ENCODE measurements at places on chromosomes 3 and 15.
A peak's percentile ranks its signal among the peaks of the same experiment; 100 is the strongest.

GRCh38 chr3:119352034-119352609 lies 57.9 kb downstream of the ARHGAP31 start:
- DNase-seq: no peak

DNA sequence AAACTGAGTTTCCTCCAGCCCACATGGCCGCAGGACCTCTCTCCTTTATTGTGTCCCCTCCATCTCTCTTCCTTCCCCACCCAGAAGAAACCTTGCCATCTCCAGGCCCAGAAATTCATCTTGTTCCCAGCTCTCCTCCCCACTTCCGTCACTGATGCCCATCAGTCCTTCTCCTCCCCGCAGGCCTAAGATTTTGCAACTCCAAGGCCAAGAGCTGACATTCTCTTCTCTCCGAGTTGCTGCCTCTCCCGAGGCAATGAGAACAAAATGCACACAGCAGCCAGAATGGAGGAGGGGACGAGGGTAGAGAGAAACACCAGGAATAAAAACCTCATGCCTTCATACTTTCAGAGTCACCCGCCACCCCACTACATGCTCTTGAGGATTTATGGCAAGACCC lies 526.5 kb upstream of the PROK2 start:
- no peak for DNase-seq

DNA sequence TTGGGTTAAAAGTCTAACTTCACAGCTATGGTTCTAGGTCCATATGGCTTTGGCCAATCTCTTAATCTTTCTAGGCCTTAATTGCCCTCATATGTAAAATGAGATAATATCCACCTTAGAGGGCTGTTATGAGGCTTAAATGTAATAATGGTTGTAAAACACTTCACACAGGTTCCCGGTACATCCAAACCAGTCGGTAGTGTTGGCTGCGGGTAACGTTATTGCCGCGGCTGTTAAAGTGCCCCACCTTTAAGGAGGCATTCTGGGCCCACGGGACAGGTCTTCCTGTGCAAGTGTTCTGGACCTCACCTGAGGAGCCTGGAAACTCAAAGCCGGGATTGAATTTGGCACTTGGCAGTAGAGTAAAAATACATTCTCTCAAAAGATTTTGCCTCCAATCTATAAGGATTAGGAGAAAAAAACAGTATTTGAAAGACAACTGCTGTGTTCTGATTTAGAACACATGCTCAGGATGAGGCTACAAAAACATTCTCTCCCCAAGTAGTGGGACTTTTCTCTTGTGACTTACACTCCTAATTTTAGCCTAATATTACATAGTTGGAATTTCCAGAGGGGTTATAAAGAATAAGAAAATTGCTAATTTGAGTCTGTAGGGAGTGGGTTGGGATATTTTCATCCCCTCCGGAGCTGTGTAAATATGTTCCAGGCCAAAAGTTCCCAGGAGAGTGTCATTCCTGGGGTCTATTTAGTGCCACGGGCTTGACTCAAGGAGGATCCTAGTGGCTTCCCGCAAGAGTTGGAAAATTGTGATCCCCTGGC lies 44.9 kb upstream of the TSEN2 start:
- DNase-seq: no peak

DNA sequence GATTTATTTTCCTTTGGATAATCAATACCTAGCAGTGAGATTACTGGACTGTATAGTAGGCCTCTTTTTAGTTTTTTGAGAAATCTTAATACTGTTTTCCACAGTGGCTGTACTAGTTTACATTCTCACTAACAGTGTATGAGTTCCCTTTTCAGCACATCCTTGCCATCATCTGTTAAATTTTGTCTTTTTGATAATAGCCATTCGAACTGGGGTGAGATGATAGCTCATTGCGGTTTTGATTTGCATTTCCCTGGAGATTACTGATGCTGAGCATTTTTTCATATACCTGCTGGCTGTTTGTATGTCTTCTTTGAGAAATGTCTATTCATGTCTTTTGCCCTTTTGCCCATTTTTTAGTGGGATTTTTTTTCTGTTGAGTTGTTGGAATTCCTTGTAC lies 210.8 kb downstream of the CGGBP1 start:
- DNase-seq: no peak

DNA sequence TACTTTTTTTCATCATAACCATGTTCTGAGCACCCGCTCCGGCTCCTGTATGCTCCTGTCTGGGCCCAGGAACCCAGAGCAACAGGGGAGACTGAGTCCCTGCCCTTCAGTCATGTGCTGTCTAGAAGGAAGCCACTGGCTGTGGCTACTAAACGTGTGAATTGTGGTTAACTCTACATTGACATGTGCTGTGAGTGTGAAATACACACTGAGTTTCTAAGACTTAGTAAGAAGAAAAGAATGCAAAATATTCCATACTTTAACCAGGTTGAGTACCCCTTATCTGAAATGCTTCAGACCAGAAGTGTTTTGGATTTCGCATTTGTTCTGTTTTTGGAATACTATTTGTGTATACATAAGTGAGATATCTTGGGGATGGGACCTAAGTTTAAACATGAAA lies 42.8 kb upstream of the CGNL1 start:
- DNase-seq: no peak

DNA sequence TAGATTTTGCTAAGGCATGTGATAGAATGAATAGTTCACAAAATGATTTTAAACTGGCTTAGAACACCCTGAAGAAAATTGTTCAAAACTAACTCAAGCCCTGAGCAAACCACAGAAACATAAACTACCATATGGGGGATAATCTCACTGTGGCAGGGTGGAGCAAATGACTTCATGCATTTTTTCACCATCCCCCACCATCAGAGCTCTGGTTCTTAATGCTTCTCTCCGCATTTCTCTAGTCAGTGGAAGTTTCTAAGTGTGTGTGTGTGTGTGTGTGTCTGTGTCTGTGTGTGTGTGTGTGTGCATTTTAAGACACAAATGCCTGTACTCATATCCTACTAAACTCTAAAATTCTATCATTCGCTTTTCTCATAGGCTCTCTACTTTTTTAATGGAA lies 107.1 kb upstream of the PHLDB2 start:
- no peak for DNase-seq

- DNase-seq: no peak
Observed at GRCh38 chr3:144583871-144584270, 612.2 kb downstream of the DIPK2A start.

DNA sequence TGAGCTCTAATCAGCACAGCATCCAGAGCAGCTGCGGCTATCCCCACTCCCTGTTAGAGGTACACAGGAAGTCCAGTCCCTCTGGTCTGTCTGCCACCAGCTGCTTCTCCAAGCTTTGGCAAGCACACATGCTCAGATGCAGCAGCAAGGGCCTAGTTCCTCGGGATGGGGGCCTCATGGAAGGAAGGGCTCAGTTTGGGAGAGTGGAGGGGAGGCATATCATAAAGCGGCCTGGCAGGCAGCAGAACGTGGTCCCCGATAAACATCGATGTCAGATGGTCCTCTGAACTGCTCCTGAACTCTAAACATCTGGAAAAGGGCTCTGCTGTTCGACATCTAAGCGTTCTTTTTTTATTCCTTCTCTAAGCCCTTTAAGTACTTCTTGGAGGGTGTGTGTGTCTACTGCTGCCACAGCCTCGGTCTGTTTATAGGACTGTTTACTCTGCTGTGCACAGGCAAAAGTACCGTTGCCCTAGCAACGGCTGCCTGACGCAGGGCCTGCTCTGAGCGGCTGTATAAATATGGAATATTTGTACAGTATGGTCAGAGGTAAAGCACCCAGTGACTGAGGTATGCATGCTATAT lies 74.6 kb downstream of the PRICKLE2 start:
- DNase-seq: no peak

DNA sequence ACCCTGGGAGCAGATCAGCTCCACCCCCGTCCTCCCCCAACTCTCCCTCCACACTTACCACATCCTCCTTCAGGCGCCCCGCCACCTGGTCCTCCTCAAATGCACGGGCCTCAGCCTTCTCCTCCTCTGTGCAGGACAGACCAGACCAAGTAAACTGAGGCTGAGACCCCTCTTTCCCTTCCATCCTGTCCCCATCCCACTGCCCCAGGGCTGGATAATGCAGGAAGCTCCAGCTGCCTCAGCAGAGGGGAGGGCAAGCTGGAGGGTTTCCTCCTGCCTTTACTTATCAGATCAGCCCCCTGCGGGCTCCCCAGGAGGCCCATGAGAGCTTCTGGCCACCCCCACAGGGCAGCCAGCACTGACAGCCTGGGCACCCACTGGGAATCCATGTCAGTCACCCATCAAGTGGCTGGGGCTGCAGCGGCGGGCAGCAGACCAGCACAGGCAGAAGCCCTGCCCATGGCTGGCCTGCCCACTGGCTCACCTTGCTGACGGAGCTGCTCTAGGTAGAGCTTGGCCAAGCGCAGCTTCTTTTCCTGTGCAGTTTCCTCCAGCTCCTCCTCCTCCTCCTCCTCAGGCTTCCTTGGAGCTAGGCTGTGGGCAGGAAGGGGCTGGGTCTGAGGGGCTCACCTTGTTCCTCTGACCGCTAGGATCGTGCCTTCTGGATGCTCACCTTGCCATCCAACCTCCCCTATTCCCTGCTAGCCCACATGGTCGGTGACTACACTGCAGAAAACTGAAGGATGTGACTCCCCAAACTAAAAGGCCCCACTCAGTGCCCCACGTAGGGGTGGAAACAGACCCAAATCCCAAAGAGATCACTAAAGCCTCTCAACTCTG lies 3.9 kb downstream of the RRP9 start:
- DNase-seq: no peak

GRCh38 chr3:178304758-178305467 lies 231.3 kb upstream of the KCNMB2 start:
- no peak for DNase-seq

- no peak for DNase-seq
Observed at GRCh38 chr3:212432-212831, 15.9 kb downstream of the CHL1 start.

- no peak for DNase-seq
Observed at GRCh38 chr3:75138345-75138744, 523.9 kb upstream of the CNTN3 start.

GRCh38 chr15:75685195-75685594 lies 27.5 kb downstream of the CSPG4 start:
- DNase-seq: no peak

DNA sequence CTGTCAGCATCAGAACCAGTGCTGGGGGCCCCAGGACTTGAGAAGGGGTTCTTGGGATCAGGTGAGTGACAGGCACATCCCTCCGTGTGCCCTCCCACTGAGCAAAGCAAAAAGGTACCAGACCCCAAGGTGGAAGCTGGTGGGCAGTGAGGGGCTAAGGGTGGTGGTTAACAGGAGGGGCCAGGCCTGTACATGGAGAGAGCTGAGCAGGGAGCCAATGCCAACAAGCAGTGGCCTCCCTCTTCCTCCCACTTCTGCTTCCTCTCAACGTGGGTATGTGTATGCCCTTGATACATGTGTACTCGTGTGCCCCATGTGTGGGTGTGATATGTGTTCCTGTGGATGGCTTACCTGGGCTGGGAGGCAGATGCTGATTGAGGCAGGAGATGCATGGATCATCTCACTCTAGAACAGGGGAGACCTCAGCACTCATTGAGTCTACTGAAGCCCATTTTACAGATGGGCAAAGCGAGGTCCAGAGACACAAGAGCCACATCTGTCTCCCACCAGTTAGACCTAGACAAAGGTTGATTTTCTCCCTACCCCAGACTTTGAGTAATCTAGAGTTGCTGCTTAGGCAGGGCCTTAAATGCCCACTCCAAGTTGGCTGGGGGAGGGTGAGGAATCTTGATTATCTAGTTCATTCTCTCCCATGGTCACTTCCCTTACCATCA lies 945 bp downstream of the VIPR1 start:
- no peak for DNase-seq

- DNase-seq: no peak
Observed at GRCh38 chr3:191262650-191263049, 63.6 kb downstream of the OSTN start.

GRCh38 chr15:80480909-80481308 lies 76.7 kb downstream of the ARNT2 start:
- DNase-seq: no peak

DNA sequence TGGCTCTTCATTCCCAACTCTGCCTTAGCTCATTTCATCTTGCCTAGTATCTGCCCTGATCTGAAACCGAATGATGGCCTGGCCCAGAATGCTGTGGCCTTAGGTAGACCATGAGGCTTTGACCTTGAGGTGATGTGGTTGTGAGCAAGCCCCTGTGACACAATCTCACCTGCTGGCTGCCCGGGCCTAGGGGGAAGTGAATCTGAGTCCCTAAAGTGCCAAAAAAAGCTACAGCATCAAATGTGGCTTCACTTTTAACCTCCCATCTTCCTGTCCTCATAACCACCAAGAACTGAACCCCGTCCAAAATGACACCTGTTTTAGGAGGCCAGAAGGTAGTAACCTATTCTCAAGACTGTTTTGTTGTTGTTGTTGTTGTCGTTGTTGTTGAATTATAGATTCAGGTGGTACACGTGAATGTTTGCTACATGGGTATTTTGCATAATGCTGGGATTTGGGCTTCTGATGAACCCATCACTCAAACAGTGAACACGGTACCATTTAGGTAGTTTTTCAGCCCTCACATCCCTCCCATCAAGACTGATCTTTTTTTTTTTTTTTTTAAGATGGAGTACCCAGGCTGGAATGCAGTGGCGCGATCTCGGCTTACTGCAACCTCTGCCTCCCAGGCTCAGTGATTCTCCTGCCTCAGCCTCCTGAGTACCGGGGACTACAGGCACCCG lies 54.6 kb downstream of the MCCC1 start:
- DNase-seq: no peak

- peak; percentile 73 for DNase-seq
Observed at GRCh38 chr3:129560911-129561594, 18.1 kb downstream of the H1-8 start.

- no peak for DNase-seq
Observed at GRCh38 chr15:89975482-89976245, 25.5 kb upstream of the ZNF710 start.

DNA sequence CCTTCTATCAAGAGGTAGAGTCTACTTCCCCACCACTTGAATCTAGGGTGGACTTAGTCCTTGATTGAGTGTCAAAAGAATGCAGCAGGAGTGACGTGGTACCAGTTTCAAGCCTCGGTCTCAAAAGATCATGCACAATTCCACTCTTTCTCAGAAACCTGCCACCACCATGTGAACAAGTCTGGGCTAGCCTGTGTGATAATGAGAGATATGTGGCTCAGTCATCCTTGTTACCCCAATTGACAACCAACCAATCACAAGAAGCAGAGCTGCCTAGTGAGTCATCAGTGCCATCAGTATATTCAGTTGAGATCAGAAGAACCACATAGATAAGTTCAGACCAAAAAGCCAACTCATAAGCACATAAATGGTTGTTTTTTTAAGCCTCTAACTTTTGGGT lies 374.5 kb downstream of the IL20RB start:
- DNase-seq: no peak

Measured in frontal cortex (tissue), 4 donors.